ENCODE measurements at places on chromosomes 11 and 22.

DNA sequence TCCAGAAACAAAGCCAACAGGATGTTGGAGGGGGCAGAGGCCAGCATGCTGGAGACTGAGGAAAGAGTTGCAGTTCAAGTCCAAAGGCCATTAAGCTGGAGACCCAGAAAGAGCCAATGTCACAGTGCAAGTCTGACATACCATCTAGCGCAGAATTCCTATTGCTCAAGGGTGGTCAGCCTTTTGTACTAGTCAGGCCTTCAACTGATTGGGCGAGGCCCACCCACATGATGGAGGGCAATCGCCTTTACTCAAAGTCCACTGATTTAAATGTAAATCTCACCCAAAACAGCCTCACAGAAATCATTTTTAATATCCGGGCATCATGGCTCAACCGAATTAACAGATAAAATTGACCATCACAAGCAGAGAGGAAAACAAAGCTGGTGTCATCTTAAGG lies 113.9 kb downstream of the RCN1 start:
- no peak for DNase-seq

DNA sequence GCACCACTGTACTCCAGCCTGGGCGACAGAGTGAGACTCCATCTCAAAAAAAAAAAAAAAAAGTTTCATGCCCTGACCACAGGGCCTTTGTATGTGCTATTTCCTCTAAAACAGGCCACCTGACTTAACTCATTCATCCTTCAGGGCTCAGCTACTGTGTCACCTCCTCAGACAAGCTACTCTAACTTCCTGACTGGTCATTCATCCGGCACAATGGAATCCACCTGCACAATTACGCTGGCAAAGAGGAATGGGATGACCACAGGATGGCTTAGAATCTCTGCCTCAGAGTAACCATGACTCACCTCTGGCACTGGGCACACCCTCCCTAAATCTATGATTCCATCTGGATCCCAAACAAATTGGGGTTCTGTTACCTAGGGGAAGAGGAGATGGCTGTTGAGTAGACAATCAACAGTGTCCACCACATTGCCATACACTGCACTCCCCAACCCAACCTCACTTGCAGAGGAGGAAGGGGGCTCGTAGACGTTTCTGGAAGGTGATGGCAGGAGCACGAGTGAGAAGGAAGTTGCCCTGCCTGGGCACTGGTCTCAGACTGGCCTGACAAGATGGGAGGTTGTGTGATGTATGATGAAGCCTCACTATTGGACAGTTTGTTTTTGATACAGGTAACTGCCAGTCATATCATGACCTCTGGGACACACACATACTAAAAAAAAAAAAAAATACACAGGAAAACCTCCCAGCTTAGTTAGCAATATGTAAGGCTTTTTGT lies 22.8 kb upstream of the HMOX1 start:
- DNase-seq: no peak

GRCh38 chr11:9858218-9858617 lies 194.3 kb downstream of the SWAP70 start:
- no peak for DNase-seq

DNA sequence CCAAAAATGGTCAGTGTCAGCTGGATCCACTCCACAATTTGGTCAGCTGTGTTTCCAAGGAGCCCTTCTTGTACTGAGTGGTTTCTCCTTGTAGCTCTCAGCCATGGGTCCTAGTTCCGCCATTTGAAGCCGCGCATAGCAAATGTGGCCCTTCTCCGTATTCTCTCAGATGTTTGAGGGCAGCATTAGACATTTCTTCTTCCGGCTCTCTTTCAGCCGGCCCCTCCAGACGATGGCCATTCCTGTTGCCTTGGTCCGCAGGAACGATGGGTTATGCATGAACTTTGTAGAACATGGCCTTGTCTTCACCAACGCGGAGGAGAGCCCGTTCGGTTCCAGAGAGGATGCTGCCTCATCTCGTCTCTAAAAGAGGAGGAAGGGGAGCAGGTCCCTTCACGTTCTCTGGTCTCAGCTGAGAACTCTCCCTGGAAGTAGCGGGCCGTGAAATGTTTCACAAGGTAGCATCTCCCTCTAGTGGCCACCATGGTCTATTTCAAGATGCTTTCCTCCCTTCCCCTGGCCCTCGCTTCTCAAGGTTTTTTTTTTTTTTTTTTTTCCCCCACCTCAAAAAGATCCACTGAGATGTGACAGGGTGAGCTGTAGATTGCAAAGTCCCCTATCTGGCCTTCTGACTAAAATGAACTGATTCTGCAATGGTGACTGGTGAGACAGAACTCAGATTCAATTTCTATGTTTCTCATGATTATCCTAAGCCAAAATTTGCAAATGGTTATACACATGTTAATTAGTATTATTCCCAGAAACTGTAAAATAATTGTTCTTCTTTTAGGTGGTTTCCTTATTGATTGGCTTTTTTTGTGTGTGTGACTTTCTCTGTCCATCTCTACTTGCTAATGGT lies 19.8 kb upstream of the PLET1 start:
- DNase-seq: peak; percentile 81

- peak; percentile 18 for DNase-seq
Measured at GRCh38 chr11:83007909-83008580, 63.7 kb downstream of the RAB30 start.

DNA sequence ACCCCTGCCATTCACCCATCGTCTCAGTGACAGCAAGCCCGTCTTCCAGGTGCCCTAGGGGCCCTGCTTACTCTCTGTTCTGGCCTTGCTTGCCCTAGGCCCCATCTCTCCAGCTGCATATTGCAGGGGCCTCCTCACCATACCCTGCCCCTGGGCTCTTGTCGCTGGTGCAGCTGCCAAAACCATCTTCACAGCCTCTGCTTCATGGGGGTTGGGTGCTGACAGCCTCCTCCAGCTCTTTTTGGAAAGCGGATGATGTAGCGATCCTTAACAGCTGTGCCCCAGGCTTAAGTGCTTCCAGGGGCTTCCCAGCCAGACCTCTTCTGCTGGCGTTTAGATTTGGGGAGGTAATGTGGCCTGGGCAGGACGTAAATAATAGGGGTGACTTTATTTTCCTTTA lies 61.2 kb upstream of the SUSD2 start:
- DNase-seq: no peak

DNA sequence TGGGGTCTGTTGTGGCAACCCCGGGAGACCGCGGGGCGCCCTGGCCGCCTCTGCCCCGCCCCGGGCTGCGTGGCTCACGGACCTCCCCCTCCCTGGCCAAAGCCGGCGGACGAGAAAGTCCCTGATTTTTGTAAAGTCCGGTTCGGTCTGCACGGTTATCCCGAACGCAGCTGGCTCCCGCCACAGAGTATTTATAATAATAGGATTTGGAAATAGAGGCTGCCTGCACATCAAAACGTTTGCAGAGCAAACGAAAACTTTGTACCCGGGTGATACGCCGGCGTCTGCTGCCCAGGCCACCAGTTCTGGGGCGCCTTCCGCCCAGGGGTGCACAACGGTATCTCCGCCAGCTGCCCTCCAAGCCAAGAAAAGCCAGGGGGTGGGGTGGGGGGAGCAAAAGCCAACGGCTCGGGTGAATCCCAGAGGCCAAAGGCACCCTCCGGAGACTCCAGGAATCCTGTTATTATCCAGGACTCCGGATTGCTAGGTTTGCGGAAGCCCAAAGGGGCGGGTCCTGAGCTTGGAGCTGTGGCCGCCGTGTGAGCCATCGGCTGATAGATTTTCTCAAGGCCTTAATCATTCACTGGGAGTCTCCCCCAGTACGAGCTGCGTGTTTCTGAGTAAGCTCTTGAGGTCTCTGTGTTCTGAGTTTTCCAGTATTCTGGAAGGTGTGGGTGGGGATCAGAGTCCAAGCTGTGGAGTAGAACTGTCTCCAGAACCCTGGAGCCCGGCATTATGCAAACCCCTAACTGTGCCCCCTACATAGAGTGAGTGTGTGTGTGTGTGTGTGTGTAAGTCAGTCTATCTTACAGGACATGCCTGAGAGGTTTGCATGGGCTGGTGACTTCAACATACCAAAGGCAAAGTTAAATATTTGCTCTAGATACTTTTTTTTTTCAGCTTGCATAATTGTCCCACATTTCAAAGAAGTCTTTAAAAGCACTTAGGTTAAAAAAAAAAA lies 673 bp upstream of the SHANK2 start:
- no peak for DNase-seq

- DNase-seq: no peak
Measured at GRCh38 chr22:25835348-25835747, 93.4 kb downstream of the MYO18B start.

DNA sequence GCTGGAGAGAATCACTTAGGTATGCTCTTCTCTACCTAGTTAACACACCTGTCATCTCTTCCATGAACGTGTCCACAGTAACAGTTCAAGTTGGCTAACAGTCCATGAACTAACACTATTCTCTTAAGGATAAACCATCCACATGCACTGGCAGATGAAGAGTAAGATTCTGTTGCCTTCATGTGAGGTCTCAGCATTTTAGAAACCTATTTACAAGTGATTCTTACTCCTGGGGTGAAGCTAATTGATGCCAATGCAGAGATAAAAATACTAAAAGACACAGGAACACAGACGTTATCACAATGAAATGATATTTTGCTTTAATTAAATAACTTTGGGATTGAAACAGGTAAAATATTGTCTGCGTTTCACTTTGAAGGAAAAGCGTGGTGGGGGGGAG lies 1.3 kb downstream of the LRRC4C start:
- DNase-seq: no peak

DNA sequence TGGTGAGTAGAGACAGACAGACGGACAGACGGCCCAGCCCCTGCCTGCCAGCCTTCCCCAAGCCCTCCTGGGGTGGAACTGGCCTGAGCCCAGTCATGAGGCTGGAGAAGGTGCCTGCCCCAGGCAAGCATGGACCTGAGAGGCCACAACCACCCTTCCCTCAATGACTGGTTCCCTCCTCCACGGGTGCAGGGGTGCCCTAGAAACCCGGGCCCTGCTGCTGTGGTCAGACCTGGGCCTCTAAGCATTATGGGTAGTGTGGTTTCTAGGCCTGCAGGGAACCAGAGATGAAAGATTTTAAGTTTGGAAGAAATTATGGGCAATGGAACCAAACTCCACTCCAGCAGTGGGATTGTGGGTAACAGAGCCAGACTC lies 13.5 kb downstream of the RHBDD3 start:
- no peak for DNase-seq

DNA sequence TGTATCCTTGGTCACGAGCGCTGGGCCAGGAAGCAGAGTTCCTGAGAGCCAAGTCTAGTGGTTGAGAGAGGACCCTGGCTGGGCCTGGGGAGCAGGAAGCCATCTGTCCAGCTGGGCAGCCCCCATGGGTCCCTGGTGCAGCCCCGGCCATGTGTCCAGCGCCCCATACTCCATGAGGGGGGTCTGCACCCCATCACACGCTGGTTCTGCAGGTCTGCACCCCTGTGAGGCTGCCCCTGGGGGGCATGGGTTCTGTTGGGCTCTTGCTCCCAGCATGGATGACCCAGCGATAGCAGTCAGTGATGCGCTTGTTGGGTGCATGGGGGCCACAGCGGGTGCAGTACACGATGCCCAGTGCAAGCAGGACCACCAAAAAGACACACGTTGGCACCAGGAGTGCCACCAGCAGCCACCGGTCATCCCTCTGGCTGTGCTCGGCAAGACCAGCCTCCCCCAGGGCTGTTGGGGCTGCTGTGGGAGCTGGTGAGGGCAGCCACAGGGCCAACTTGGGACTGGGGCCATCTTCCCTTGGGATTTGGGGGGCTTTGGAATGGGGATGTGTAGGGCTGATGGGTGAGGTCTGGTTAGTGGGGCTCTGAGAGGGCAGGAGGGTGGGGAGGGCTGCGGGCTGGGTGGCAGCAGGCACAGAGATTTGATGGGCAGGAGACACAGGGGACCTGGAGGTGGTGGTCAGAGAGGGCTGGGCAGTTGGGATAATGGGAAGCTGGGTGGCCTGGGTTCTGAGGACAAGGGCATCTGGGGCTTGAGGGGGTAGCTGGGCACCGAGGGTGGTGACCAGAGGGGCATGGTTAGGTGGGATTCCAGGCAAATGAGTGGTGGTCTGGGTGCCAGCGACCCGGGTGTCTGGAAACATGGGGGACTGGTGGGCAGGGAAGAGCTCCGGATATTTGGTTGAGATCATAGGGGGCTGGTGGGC lies 2.0 kb downstream of the CD248 start:
- no peak for DNase-seq

GRCh38 chr11:94769880-94770279 lies 1.7 kb downstream of the AMOTL1 start:
- no peak for DNase-seq

DNA sequence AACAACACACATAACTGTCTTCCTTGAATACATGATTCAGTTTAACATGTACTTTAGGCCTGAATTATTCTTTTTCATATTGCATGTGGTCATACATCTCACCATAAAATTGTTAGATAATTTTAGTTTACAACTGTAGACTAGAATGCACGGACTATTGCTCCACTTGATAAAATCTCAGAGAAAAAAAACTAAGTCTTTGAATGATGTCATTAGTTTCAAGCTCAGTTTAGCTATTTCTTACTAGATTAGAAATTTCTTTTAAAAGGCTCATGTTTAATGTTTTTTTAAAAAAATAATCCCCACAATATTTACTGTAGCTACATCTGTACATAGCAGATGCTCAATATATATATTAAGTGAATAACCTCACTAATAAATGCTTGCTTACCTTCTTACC lies 5.1 kb downstream of the RSF1 start:
- DNase-seq: no peak

- no peak for DNase-seq
Measured at GRCh38 chr11:62120431-62120830, 3.4 kb upstream of the INCENP start.

DNA sequence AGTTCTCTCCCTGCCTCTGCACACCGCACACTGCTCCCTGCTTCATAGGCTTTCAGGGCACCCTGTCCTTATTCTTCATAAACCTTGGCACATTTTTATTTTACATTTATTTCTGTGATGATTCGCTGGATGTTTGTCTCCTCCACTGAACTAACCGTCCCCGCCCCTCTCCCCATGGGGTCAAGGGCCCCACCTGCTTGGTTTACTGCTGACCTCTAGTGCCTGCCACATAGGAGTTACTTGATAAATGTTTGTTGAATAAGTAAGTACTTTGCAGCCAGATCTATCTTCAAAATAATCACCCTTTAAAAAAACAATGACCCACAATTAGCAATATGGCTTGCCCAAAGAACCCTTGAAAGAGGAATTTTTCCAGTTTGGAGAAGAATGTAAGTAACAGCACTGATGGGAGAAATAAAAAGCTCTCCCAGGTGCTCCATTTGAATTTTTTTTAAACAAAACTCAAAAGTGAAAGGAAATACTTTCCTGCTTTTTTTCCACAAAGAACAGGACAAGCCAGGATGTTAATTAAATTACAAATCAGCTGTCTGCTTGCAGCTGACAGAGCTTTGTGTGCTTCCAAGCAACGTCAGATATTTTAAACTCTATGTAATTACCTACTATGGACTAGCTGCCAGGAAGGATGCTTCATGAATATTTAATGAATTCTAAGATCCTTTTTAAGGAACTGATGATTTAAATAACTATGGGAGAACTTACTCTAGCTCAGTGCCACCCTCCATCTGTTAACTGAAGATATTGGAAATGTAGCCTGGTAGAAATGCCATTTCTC lies 1083.6 kb downstream of the DLG2 start:
- DNase-seq: no peak

DNA sequence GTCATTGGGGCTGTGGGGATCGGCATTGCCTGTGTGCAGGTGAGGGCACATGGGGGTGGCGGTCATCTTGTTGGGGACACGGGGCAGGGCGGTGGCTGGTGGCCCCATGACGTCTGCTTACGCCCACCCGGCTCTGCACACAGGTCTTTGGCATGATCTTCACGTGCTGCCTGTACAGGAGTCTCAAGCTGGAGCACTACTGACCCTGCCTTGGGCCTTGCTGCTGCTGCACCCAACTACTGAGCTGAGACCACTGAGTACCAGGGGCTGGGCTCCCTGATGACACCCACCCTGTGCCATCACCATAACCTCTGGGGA lies 4.4 kb downstream of the POLR2L start:
- no peak for DNase-seq

- DNase-seq: no peak
Measured at GRCh38 chr11:119659971-119660723, 68.9 kb downstream of the NECTIN1 start.
